ENCODE measurements at places on chromosomes 6 and 20.

- DNase-seq = no peak
Observed at GRCh38 chr20:4605166-4605565, 116.5 kb upstream of the PRND start.

- no peak for DNase-seq
Observed at GRCh38 chr6:31035862-31036497, 25.7 kb downstream of the MUC22 start.

- no peak for DNase-seq
Observed at GRCh38 chr6:11210386-11211138, 21.9 kb downstream of the NEDD9 start.

GRCh38 chr20:24305371-24305770 is 164.1 kb upstream of the SYNDIG1 start:
- no peak for DNase-seq

- DNase-seq = no peak
Observed at GRCh38 chr6:89580997-89581666, 57.4 kb downstream of the LYRM2 start.

DNA sequence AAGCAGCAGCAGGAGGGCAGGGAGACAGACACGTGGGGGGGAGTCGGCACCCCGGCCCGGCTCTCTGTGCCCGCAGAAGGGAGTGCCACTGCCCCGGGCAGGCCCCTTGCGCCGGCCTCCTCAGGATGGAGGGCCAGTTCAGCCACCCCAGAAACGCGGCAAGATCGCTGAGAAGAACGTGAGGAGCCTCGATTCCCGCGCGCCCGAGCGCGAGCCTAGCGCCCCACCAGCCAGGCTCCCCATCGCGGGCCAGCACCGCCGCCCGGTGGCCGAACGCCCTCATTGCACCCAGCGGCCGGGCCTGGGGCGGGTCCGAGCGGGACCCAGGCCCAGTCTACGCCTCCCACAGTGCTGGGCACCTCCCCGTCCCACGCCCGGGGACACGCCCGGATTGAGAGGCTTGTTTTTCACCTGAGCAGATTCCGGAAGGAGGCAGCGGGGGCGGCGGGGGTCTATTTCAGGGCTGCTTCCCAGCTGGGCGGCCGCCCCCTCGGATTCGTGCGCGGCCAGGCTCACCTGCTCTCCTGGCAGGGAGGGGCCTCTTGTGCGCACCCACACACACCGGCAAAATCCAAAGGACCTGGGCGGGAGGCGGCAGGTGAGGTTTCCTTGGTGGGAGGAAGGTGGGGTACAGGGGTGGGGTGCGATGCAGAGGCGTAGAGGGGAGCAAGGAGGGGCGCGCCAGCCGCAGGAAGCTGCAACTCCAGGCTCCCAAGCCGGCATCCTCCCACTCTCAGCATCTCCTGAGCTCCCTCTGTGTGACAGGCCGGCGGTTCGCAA is 9.0 kb upstream of the GRM4 start:
- peak; percentile 21 for DNase-seq

DNA sequence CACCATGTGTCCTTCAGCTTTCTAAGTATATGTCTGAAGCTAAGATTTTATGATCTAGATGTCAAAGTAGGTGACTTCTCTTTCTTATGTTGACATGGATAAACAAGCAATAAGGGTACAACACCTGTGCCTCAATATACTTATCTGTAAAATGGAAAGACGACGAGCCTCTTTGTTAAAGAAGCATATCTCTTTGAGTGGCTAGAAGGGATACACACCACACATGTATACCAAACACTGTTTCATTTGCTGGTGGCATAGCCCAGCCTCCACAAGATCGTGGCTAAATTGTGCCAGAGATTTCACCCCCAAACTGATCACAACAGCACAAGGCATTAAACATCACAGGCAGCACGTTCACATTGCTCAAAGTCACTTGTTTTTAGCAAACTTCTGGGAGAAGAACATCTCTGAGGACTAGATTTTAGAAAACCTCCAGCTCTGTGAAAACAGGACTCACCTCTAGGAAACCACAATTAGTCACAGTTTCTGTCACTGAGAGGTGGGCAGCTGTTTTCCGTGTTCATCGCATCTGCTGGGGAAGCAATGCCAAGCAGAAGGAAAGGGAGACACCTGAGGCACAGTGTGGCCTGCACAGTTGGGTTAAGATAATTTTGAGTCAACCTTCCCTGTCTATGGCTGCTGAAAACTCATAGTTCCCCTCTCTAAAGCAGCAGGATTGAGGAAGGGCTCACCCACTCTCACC is 263.0 kb upstream of the PLCB4 start:
- DNase-seq = no peak

DNA sequence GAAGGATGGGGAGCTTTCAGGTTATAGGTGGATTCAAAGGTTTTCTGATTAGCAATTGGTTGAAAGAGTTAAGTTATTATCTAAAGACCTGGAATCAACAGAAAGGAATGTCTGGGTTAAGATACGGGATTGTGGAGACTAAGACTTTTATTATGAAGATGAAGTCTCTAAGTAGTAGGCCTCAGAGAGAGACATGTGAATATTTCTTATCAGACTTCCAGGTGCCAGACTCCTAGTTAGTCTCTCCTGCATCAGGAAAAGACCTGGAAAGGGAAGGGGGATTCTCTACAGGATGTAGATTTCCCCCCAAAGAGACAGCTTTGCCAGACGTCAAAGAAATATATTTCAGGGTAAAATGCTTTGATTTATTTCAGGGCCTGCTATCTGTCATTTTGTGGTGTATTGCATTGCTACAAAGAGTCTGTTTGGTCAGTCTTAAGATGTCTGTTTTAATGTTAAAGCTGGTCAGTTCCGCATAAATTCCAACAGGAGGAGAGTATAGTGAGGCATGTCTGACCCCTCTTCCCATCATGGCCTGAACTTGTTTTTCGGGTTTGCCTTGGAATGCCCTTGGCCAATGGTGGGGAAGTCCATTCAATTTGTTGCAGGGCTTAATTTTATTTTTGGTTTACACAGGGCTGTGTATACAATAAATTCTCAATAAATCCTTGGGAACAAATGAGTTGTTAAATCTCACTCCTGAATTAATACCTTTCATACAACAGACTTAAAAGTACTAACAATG is 103.4 kb upstream of the RALGAPA2 start:
- DNase-seq = no peak

GRCh38 chr6:141316236-141316635 is 816.5 kb upstream of the GJE1 start:
- peak; percentile 36 for DNase-seq
